Ovary (tissue), 10 donors: ENCODE measurements at places on chromosomes 1 and 21. TPM values are rescaled to one million over a fixed set of nuclear protein-coding genes. Genes with fewer than 3 reads are reported as not detected.
A peak's percentile ranks its signal among the peaks of the same experiment; 100 is the strongest.

GIPC2 gene
- 5.7 TPM for total RNA-seq

FCGR3B gene
- total RNA-seq = 0.53 TPM

GRCh38 chr1:118486199-118486598 is 301.2 kb upstream of the SPAG17 start:
- H3K36me3 ChIP-seq = no peaks in the 10 kb centered on the region
- H3K4me3 ChIP-seq = no peak overlapping the region
- H3K27ac ChIP-seq = no peak overlapping the region
- H3K4me1 ChIP-seq = no peaks in the 10 kb centered on the region

DOP1B gene
- total RNA-seq = 12.2 TPM

- H3K27ac ChIP-seq = peak within 1 kb of the TSS; percentile 82
- H3K4me1 ChIP-seq = peaks cover 14% of the 10 kb centered on the region
- H3K36me3 ChIP-seq = no peaks in the 10 kb centered on the region
- DNase-seq = peak; percentile 81
- H3K4me3 ChIP-seq = peak within 1 kb of the TSS; percentile 59
Measured at GRCh38 chr21:44817914-44818639, at the start of gene SUMO3. SUMO3 (minus strand) TSS chr21:44818062; CDS start chr21:44817968, 94 bp downstream.

CAMK1G gene
- 15.7 TPM for total RNA-seq

NDUFS2 gene
- 137 TPM for total RNA-seq

SLC2A5 gene
- total RNA-seq = 19.4 TPM

DNA sequence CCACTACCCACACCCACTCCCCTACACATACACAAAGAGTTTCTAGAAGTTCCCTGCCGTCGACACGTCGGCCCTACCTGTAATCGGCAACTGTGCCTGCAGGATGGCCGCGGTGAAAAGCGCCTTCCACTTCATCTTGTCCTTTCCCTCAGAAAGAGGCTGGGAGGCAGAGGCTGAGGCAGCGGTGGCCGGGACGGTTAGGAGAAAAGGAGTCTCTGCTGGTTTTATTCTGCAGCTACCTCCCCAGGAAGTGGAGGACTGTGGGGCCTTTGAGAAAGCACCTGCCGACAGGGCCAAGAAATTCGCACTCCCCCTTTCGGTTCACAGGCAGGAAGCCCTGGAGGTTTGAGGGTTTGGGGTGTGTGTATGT is at the start of gene CD247:
Gene CD247 (minus strand): TSS at position 199 of the 370 bp plus-strand sequence. CDS start 64 bp downstream, at position 135.
- no peak within 1 kb of the TSS for H3K27ac ChIP-seq
- H3K27me3 ChIP-seq = no peaks in the 10 kb centered on the region

AHCTF1 gene
- 39.3 TPM for total RNA-seq

DNA sequence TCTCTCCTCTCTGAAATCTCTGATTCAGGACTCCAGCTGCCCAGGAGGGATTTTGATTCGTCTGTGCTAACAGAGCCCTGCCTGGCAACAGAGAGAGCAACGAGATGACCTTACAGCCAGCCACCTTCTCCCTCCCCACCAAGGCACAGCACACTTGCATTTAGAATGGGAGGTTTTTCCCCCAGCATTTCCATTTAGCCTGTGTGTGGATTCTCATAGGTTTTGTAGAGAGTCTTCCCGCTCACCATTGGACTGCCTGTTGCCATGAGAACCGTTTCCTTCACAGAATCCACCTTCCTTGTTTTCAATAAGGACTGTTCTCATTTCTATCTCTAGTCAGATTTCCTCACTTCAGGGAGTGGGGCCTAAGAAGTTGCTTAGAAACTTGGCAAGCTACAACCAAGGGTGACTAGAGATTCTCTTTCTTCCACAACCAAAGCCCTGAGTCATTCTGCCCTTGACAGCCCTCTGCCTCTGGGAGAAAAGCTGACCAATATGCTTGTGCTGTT is 5.8 kb upstream of the IKBKE start:
- H3K4me3 ChIP-seq = no peak overlapping the region
- H3K27me3 ChIP-seq = no peaks in the 10 kb centered on the region
- no peaks in the 10 kb centered on the region for H3K36me3 ChIP-seq
- H3K27ac ChIP-seq = no peak overlapping the region
- no peak for DNase-seq

CCDC24 gene
- total RNA-seq = 2.1 TPM

- H3K4me1 ChIP-seq = no peaks in the 10 kb centered on the region
- DNase-seq = no peak
- no peak overlapping the region for H3K27ac ChIP-seq
- H3K36me3 ChIP-seq = no peaks in the 10 kb centered on the region
- no peak overlapping the region for H3K4me3 ChIP-seq
Measured at GRCh38 chr1:230784163-230784562, 37.0 kb downstream of the CAPN9 start.

DNA sequence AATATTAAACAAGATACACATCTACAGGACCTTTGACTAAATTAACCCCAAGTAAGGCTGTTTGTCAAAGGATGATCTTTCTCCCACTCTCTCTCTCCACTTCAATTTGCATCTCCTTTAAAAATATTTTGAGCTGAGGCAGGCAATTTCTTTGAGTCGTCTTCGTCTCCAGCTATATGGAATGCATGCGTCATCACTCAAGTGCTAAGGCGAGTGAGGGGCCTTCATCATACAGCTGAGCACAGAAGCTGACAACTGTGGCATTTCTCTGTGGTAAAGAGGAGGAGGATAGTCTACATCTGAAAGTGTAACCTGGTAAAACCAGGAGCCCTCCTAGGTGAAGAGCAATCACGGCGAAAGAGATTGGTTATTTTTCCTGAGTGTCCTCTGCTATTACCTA is 7.6 kb downstream of the EPHX4 start:
- H3K4me3 ChIP-seq = no peak overlapping the region
- H3K36me3 ChIP-seq = no peaks in the 10 kb centered on the region
- no peaks in the 10 kb centered on the region for H3K27me3 ChIP-seq
- no peak for DNase-seq

DNA sequence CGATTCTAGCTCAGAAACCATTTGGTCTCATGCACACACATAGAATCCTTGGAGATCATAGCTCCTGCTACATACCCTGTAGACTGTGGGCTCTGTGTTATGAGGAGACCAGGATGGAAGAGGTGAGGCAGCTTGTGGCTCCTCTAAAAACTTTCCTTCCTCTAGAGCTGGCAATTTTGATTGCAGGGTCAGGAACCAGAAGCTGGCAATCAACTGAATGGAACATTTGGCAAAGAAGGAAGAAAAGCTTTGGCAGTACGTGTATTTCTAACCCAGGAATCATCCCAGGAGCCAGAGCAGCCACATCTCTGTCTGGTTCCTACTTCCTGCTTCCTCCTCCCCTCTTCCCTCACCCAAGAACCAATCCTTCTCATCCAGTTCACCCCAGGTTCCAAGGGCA is 15.7 kb downstream of the PIK3C2B start:
- H3K4me1 ChIP-seq = peaks cover 2% of the 10 kb centered on the region
- no peak overlapping the region for H3K27ac ChIP-seq
- H3K36me3 ChIP-seq = no peaks in the 10 kb centered on the region
- no peak for DNase-seq

GRCh38 chr1:40710581-40711315 is 19.2 kb downstream of the NFYC start:
- H3K4me1 ChIP-seq = peaks cover 9% of the 10 kb centered on the region
- H3K4me3 ChIP-seq = no peak overlapping the region
- no peaks in the 10 kb centered on the region for H3K36me3 ChIP-seq

GRCh38 chr1:190906206-190906725 is 428.6 kb upstream of the BRINP3 start:
- H3K27me3 ChIP-seq = no peaks in the 10 kb centered on the region
- no peak overlapping the region for H3K27ac ChIP-seq
- H3K36me3 ChIP-seq = no peaks in the 10 kb centered on the region
- no peak for DNase-seq

DNA sequence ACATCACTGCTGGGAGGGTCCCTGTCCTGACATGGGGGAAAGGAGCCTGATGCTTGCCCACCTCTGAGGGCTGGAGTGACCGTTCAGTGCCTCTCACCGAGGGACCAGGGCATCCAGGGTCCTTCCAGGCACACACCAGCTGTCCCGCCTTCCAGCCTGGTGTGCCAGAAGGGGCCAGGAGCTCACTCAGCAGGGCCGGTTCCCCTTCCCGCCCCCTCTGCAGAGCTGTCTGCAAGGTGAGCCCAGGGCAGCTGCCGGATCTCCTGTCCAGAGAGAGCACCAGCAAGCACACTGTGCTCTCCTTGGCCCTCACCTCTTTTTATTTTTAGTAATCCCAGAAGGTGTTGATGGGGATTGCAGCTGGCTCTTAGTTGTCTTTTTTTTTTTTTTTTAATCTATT is 16.9 kb downstream of the H6PD start:
- H3K27me3 ChIP-seq = no peaks in the 10 kb centered on the region
- H3K27ac ChIP-seq = peak overlapping the region; percentile 69
- no peak for DNase-seq
- peaks cover 41% of the 10 kb centered on the region for H3K4me1 ChIP-seq

DNA sequence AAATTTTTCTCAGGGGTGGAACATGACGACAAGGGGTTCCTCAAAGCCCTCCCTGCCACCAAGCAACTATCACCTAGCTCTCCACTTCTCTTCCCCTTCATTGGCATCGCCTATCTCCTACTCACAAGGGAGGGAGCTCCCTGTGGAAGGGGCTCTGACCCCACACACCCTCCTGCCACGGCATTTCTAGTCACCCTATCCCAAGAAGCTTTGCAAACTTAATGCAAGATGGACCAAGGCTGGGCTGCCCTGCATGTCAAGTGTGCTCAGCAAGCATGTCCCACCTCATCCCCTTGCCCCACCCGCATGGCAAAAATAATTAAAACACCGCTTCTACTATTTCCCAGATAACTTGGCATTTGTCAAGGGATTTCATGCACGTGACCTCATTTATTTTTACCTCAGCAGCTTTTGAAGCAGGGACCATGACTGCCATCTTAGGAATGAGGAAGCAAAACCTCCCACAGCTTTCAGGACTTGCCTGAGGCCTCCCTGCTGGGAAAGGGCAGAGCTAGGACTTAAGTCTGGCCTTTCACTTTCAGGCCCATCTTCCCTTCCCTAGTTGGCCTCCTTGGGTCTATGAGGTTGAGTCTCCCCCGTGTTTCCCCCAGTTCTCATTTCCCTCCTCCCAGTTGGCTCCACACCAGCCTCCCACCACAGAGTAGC is 161.3 kb downstream of the TSEN15 start:
- DNase-seq = no peak
- no peaks in the 10 kb centered on the region for H3K36me3 ChIP-seq
- H3K27me3 ChIP-seq = no peaks in the 10 kb centered on the region
- H3K27ac ChIP-seq = no peak overlapping the region

DNA sequence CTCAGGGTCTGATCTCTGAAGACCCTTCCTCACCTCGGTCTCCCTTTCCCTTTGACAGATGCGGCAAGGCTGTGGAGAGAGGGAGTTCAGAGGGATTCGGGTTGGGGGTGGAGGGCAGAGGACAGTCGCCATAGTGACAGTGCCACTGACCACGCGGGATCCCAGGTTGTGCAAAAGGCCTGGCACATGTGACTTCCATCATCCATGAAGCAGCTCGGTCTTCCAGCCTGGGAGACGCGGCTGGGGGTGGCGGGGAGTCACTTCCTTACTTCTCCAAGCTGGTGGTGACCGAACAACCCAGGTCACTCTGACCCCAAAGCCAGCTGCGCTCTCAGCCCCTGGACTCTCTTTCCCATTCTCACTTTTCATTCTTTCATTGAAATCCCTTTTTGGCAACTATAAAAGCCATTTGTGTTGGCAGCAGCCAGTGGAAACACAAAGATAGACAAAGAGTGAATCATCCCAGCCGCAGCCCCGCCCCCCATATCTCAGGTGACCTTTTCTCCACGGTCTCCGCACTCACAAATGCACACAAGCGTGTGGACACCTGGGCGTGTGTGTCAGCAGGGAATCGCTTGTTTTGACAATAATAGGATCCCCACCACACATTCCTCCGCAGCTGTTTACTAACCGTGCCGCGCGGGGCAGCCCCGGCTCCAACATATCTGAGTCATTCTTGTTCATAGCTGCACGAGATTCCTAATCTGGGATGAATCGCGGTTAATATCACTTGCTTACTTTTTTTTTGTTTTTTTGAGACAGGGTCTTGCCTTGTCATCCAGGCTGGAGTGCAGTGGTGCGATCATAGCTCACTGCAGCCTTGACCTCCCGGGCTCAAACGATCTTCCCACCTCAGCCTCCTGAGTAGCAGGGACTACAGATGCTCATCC is 68.3 kb downstream of the DHRS3 start:
- H3K36me3 ChIP-seq = no peaks in the 10 kb centered on the region
- DNase-seq = peak; percentile 87
- peak overlapping the region; percentile 13 for H3K4me3 ChIP-seq
- peaks cover 24% of the 10 kb centered on the region for H3K4me1 ChIP-seq

LENEP gene
- total RNA-seq = not detected

GRCh38 chr1:234893725-234894630 is 234.7 kb downstream of the TOMM20 start:
- H3K27ac ChIP-seq = no peak overlapping the region
- no peak overlapping the region for H3K4me3 ChIP-seq
- DNase-seq = no peak
- no peaks in the 10 kb centered on the region for H3K4me1 ChIP-seq

- no peak overlapping the region for H3K4me3 ChIP-seq
- DNase-seq = no peak
- H3K36me3 ChIP-seq = no peaks in the 10 kb centered on the region
- H3K27ac ChIP-seq = no peak overlapping the region
Measured at GRCh38 chr1:186930238-186930637, 101.5 kb downstream of the PLA2G4A start.

DNA sequence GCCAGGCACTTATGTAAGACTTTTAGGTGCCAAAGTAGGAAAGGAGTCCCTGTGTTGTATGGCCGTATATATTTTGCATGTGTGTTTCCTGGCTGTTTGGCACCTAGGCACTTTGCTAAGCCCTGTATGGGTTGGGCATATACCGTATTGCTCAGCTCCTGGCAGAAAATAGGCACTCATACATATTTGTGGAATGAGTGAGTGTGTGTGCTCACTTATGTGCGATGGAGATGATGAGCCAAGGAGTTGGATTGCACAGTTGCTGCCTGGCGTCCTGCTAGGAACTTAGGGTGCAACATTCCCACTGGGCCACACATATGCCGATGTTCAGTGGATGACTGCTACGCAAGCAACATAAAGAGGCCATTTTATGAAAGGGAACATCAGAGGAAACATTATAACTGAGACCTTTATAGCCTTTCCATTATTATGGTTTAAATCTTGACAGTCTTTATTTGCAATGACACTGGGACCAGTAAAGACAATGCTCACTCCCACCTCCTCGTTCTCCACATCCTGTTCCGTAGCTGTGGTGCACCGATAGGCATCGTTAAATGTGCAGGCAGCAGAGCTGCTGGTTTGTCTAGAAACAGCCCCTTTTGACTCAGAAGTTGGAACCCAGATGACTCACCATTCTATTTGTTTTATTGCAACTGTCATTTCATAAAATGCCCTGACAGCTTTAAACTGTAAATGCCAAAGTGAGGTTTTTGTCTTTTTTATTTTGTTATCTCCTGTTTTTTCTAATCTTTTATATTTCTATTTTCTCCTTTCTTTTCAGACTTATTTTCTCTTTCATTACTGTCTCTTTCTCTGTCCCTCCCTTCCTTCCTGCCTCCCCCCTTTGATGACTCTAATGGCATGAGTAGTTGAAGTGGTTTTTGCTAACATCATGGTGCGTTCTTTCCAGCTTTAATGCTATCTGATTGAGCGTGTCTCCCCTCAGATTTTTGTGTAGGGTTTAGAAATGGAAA is 36.1 kb downstream of the PEX14 start:
- DNase-seq = no peak
- no peak overlapping the region for H3K27ac ChIP-seq
- H3K4me3 ChIP-seq = no peak overlapping the region
- no peaks in the 10 kb centered on the region for H3K27me3 ChIP-seq
- H3K36me3 ChIP-seq = no peaks in the 10 kb centered on the region
- H3K4me1 ChIP-seq = peaks cover 2% of the 10 kb centered on the region

ZBTB37 gene
- total RNA-seq = 16.5 TPM

GRCh38 chr1:56526571-56527174 is 52.7 kb downstream of the PLPP3 start:
- H3K27ac ChIP-seq = no peak overlapping the region
- peaks cover 37% of the 10 kb centered on the region for H3K4me1 ChIP-seq
- no peak overlapping the region for H3K4me3 ChIP-seq
- H3K27me3 ChIP-seq = no peaks in the 10 kb centered on the region
- no peaks in the 10 kb centered on the region for H3K36me3 ChIP-seq
- no peak for DNase-seq
